ENCODE measurements at places on chromosomes 6 and 20.

DNA sequence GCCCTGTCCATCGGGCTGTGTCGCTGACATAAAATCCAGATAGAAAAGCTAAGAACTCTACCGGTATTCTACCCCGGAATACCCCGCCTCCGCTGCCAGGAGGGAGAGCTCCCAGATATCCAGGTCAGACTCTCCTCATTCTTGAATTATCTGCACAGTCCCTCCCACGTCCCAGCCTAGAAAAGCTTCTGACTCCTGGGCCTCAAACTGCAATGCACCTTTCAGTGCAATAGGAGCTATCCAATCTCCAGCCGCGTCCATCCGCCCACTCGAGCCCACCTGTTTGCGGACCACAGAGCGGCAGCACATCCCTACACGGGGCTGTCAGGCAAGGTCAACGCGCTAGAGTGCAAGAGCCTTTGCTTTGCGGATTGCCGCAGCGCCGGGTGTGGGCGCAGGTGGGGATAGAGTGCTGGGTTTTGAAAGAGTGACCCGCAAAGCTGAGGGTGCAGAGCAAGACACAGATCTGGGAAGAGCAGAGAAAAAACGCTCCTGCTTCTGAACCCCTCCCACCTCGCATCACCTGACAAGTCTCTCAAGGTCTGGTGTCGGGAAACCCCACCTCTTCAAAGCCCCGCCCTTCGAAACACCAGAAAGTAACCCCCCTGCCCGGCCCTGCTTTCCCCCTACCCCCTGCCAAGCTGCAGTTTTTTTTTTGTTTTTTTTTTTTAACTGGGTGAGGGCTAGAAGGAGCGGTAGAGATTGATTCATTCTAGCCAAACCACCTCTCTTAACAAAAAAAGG lies 1.3 kb downstream of the TAPBP start:
- ATAC-seq: peak; percentile 15

GRCh38 chr6:108650781-108651180 lies 90.1 kb downstream of the FOXO3 start:
- no peak for ATAC-seq

- no peak for ATAC-seq
These were observed 147.2 kb upstream of the EYA4 start for GRCh38 chr6:133093956-133094355.

- ATAC-seq: no peak
These were observed 2.1 kb downstream of the HLA-DPB1 start for GRCh38 chr6:33077908-33078307.

DNA sequence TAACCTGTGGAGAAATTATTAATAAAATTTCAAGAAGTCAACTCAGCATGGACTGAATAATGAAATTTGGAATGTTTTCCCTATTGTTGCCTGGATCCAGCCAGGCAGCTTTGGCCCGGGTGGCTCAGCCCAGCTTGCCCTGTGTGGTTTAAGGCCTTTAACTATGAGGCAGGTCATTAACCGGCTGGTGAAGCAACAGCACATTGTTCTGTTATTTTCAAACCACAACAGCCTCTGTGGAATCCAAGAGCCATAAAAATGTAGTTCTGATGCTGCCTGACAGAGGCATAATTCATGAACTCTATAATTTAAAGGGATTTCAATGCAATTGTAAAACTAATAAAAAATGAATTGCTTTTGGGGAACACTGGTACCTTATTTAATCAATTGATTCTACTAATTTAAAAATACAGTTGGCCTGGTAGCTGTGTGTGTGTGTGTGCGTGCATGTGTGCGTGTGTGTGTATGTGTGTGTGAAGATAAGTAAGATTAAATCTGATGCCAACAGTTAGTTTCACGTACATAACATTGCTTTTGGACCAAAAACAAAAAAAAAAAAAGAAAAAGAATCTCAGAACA lies 117.7 kb downstream of the RPS12 start:
- ATAC-seq: peak; percentile 53

GRCh38 chr6:112038268-112038667 lies 15.6 kb upstream of the CCN6 start:
- ATAC-seq: no peak

DNA sequence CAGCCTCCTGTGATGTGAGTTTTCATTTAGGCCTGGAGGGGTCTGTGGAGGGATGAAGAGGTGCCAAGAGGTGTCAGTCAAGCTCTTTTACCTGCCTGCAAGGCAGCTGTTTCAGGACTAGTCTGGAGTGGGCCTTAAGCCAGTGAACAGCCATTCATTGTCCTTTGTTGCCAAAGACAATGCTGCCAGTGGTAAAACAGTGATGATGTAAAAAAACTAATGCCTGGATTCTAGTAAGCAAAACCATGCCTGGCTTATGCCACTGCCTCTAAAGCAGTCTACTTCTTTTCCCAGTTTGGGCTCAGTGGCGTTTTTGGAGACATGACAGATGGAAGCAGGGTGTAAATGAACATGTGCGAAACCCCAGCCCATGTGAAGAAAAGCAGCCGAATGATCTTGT lies 93.5 kb upstream of the KCNK16 start:
- ATAC-seq: no peak

DNA sequence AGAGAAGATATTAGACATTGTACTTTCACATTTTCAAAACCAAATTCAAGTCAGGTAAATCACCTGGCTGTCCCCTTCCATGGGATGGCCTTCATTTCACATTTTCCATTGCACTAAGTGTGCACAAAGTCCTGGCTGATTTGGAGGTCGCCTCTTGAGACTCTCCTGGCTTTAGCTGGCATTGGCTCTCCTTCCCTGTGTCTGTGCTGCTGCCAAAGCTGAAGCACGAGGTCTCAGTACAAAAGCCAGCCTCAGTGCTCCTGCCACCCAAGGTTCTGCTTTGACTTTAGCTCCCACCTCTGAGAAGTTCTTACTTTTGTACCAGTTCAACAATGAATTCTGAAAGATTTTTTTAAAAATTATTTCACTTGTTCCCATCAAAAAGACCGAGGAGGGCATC lies 289.2 kb upstream of the CNR1 start:
- no peak for ATAC-seq

GRCh38 chr6:14290772-14291330 lies 173.3 kb downstream of the CD83 start:
- ATAC-seq: no peak
